ENCODE measurements at places on chromosomes 2 and 18.

- DNase-seq = no peak
Measured at GRCh38 chr18:59941331-59941730, 41.5 kb downstream of the PMAIP1 start.

DNA sequence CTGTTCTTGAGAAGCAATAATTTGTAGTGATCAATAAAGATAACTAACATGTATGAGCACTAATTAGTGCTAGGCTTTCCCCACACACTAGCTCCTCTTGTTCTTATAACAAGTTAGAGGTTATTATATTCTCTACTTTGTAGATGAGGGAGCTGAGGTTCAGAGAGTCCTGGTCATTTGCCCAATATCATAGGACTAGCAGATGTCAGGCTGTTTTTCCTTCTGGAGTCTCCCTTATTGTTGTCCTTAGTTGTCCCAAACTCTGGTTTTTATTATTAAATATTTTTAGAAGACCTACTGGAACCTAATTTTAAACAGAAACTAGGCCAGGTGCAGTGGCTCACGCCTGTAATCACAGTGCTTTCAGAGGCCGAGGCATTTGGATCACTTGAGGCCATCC lies 16.5 kb upstream of the TTC39C start:
- no peak for DNase-seq

DNA sequence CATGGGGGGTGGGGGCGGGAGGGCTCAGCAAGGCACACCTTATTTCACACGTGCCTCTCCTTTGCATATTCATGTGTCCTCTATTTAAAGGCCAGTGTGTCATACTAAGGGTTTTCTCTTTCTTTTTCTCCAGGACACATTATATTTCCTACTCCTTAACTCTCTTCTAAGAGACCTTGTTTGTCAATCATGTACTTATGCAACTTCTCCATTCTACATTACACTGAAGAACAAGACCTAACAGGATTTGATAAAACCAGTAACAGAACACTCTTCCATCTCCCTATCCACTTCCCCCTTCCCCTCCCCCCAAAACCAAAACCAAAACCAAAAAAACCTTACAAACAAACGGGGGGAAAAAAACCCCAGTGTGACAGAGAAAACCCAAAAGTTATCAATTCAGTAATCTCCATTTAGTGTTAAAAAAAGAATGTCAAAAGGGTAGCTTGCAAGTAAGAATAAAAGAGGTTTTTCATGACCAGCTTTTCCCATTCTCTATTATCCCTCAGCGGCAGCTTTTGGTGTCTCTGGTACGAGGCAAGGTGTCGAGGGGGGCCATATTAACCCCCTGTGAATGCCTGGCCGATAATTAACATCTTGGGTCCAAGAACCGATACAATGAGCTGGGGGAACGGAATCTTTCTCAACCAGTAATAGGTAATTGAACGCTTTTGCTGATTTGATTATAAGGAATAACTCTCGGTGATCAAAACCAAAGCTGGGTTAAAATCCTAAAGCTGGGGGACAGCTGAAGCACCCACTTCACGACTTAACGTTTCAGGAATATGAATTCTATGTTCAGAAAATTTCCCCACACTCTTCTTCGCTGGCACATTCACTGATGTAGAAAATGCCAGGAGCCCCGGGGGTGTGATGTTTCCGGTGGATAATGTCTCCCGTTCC lies 191.0 kb upstream of the TCF4 start:
- DNase-seq = peak; percentile 18

- peak; percentile 75 for DNase-seq
Measured at GRCh38 chr2:233443511-233444183, 89.4 kb downstream of the DGKD start.

GRCh38 chr2:146392631-146393030 lies 1452.2 kb upstream of the ACVR2A start:
- DNase-seq = no peak

All from memory B cell (primary cell).